ENCODE measurements at places on chromosomes 3 and 15.

- no peak for DNase-seq
Measured at GRCh38 chr15:92853222-92853621, 46.9 kb upstream of the CHD2 start.

- DNase-seq = no peak
Measured at GRCh38 chr3:84755860-84756259, 202.9 kb upstream of the CADM2 start.

GRCh38 chr3:48301800-48302166, 31.7 kb downstream of the SPINK8 start:
- peak; percentile 40 for DNase-seq

DNA sequence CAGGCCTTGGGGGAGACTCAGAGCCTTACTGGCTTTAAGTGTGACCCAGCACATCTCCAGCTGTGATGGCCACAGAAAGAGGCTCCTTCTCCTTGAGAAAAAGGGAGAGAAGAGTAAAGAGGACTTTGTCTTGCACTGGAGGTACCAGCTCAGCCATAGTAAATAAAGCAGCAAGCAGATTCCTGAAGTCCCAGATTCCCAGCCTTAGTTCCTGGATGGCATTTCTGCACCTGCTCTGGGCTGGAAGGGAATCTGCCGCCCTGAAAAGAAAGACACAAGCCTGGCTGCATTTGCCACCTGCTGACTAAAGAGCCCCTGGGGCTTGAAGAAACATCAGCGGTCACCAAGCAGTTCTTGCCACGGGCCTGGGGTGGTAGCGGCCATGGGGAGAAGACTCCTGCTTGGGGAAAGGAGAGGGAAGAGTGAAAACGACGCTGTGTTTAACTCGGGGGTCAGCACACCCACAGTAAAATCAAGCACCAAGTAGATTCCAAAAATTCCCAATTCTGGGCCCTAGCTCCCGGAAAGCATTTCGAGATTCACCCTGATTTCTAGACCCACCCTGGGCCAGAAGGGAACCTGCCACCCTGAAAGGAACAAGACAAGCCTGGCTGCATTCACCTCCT, 24.2 kb upstream of the TNK2 start:
- no peak for DNase-seq

DNA sequence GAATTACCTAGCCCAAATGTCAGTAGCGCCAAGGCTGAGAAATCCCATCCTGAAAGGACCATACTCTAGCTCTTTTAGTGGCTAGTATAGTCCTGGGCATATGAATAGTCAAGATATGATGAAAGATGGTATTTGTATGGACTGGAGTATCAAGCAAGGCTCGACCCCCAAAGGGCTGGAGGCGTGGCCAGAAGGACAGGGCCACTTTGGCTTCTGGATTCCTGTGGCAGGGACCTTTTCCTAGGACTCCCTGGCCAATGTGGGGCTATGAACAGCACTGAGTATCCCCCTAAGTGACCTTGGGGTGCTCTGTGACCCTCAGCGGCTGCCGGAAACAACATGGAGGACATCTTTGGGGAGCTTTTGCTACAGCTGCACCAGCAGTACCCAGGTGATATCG, 6.0 kb downstream of the MPI start:
- no peak for DNase-seq
